ENCODE measurements at places on chromosomes 12 and 14. TPM values are rescaled to one million over a fixed set of nuclear protein-coding genes. Genes with fewer than 3 reads are reported as not detected.
A peak's percentile ranks its signal among the peaks of the same experiment; 100 is the strongest.

- no peak for DNase-seq
Observed at GRCh38 chr14:83379436-83379835, 1845.8 kb upstream of the SEL1L start.

- no peak for DNase-seq
Observed at GRCh38 chr12:122955156-122955555, 11.1 kb downstream of the ABCB9 start.

GRCh38 chr12:3078086-3078820 is 1.1 kb downstream of the TSPAN9 start:
- DNase-seq, result no peak

Gene TXNRD1
- total RNA-seq, result 115 TPM

Gene PPP4R4
- total RNA-seq, result 0.21 TPM

DNA sequence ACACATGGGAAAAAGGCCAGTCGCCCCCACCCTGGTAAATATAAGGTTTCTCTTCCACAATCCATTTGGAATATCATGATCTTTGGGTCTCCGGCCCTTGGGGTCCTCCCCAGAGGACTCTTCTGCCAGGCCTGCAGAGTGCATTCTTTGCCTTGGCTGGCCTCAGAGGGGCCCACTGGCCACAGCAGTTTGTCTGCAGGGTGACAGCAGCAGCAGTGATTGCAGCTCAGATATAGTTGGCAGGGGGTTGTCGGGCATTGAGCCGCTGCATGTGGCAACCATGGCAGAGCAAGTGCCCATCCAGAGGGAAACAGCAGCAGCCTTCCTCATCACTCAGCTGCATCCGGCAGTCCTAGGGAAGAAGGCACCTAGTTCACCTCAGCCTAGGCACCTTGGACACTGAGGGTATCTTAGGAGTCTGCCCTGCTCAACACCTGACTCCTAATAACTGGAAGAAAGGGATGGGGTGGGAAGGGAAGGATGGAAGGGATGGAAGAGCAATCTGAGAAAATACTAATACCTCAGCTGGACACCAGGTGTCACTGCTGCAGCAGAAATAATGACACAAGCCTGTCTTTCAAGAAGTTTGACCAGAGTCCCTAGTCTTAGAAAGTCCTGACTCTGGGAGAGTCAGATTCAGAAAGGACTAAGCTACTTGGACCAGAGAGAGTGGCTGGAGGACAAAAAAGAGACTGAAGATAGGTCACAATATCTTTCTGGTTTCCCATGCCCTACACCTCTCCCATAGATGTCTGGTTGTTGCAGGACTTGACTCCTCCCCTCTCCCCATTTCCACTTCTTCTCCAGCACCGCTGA is 8.9 kb downstream of the AJUBA start:
- DNase-seq, result peak; percentile 76

GRCh38 chr14:23051141-23052057 is 5.9 kb downstream of the CDH24 start:
- DNase-seq, result no peak

Gene CIROP
- not detected for total RNA-seq

Gene PNMA1
- 33.2 TPM for total RNA-seq

- DNase-seq, result no peak
Observed at GRCh38 chr14:50417853-50418252, 21.2 kb upstream of the CDKL1 start.

DNA sequence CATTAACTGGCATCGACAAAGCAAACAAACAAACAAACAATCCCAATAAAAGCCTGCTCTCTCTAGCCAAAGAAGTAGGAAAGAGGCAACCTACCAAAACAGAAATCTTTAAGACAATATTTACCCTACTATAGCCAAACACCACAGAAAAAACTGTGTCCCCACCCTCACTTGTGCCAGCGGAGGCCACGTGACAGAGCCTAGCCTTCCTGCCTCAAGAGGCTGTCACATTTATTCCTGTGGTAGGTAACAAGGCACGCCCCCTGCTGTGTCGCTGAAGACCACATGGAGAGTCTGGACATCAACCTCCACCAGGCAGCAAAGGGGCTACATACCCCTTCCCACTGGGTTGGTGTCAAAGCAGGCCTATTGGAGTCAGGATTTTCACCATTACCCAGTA is 148.1 kb downstream of the LMNTD1 start:
- no peak for DNase-seq

DNA sequence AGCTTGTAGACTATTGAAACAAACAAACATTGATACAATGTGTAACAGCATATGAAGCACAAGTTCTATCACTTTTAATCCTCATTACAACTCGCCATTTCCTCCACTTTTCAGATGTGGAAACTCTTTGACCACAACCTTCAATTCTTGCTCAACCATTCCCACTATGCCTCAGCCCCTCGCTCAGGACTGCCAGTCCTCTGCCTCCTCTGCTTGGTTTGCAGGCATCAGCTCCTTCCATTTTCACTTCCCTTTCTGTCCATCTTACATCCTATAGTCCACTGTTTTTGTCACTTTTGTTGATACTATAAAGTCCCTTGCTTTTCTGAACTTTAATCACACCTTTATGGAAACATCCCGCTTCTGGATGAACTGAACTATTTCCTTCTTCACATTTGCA is 28.2 kb upstream of the CD27 start:
- DNase-seq, result no peak

DNA sequence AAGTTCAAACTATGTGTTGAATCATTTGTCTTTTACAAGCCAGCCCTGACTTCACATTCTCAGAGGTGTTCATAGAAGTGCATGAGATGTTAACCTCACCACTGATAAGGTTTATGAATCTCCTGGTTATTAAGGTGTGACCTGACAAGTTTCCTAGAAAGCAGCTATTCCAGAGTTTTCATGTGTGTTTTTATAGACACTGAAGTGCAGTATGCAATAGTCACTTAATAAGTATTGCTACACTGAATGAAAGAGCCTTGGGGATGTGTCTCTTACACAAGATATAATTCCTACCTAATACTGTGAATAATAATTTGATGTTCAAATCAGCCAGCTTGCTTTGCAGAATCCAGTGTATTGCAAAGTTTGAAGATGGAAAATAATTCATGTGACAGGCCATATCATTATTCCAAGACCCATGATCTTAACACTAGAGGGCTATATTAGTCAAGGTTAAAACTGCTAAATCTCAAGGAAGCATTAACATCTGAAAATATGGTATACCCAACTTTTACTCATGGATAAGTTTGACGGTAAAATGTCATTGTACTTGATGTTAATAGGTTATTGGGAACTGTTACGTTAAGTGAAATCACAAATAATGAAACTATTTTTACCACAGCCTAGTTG is 13.0 kb downstream of the SLC25A3 start:
- no peak for DNase-seq

Gene TMPRSS12
- not detected for total RNA-seq

DNA sequence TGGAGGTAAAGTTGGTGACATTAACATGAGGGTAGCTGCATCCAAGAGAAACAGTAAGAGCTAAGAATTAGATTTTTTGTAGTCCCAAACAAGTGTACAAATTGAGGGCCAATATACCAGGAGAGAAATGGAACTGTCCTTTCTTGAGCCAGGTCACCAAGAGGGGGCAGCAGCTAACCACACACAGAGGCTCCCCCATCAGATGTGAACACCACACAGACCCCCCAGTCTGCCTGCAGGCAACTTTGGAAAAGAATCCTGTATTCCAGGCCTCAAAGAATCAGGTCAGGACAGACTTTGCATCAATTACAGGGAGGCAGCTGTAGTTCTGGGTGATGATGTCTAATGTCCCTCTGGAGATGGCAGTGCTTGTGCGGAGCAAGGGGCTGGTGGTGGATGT is 77.9 kb downstream of the SPTB start:
- no peak for DNase-seq
